ENCODE measurements at places on chromosomes 13 and 19. TPM values are rescaled to one million over a fixed set of nuclear protein-coding genes. Genes with fewer than 3 reads are reported as not detected.

Gene RDH8
- not detected for total RNA-seq

Gene SEMA6B
- total RNA-seq, result not detected

Gene ZNF69
- 0.40 TPM for total RNA-seq

Gene INSR
- 1.9 TPM for total RNA-seq

Gene CALR3
- not detected for total RNA-seq

Gene ZNF480
- total RNA-seq, result 4.2 TPM

Gene ATXN8OS
- total RNA-seq, result not detected

Gene PDX1
- total RNA-seq, result not detected

DNA sequence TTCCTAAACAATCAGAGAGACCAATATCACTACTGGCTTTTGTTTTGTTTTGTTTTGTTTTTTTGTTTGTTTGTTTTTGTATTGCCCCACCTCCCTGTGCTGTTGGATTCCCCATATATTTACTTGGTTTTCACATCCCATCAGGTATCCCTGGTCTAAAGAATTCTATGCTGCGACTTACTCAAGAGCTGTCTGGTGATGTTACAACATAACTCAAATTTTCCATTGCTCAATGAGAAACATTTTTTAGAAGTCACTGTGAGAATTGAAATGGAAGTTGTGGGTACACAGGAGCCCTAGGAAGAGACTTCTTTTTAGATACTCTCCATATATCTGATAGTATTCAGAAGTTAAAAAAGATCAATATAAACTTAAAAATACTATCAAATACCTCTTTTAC lies 181.4 kb downstream of the KLF5 start:
- peaks cover 1% of the 10 kb centered on the region for H3K27me3 ChIP-seq
- DNase-seq, result no peak
- no peaks in the 10 kb centered on the region for H3K36me3 ChIP-seq
- H3K4me3 ChIP-seq, result no peak overlapping the region
- H3K27ac ChIP-seq, result no peak overlapping the region
- no peaks in the 10 kb centered on the region for H3K4me1 ChIP-seq

GRCh38 chr13:42474954-42475353 lies 99.0 kb upstream of the TNFSF11 start:
- H3K27ac ChIP-seq, result peak overlapping the region; percentile 79
- DNase-seq, result no peak
- H3K4me1 ChIP-seq, result peaks cover 18% of the 10 kb centered on the region
- H3K4me3 ChIP-seq, result no peak overlapping the region
- peaks cover 24% of the 10 kb centered on the region for H3K36me3 ChIP-seq

- H3K36me3 ChIP-seq, result no peaks in the 10 kb centered on the region
- H3K27ac ChIP-seq, result no peak overlapping the region
- no peak overlapping the region for H3K4me3 ChIP-seq
- no peaks in the 10 kb centered on the region for H3K4me1 ChIP-seq
- H3K27me3 ChIP-seq, result no peaks in the 10 kb centered on the region
- no peak for DNase-seq
Observed at GRCh38 chr19:5204212-5204611, 136.4 kb downstream of the PTPRS start.

DNA sequence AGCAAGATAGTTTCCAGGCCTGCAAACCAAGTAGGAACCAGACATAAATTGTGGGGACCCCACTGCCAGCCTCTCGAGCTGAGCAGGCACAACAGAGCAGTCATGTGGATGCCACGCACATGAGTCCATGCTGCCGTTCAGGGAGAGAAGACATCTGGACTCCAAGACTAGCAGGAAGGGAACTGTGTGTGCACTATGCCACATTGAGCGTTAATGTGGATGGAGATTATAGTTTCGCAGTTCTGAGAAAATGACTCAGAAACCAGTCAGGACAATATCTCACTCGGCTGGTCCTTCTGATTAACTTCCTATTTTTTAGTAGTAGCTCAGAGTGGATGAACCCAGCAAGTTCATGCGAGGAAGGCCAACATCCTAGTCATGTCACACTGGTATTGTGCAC lies 124.9 kb downstream of the CRYL1 start:
- no peaks in the 10 kb centered on the region for H3K36me3 ChIP-seq
- no peaks in the 10 kb centered on the region for H3K27me3 ChIP-seq
- no peak overlapping the region for H3K4me3 ChIP-seq
- peaks cover 14% of the 10 kb centered on the region for H3K4me1 ChIP-seq
- H3K27ac ChIP-seq, result no peak overlapping the region

DNA sequence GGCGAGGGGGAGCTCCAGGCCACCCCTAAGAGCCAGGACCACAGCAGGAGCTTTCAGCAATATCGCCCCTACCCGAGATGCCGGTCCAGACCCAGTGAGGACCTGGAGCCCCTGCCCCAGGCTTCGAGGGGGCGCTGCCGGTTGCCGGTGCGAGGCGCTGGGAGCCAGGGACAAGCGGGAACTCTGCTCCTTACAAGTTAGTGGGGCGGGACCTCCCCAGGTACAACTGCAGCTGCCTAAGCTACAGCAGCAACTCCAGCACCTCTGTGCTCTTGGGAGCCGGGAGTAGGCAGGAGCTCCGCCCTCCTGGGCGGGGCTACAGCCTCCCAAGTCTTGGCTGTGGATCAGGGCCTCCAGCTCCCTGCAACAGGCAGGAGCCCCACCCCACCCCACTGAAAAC lies 15.2 kb upstream of the TSC22D1 start:
- H3K27me3 ChIP-seq, result peaks cover 6% of the 10 kb centered on the region
- DNase-seq, result no peak
- H3K27ac ChIP-seq, result no peak overlapping the region
- H3K4me1 ChIP-seq, result no peaks in the 10 kb centered on the region

- DNase-seq, result peak; percentile 52
- no peak overlapping the region for H3K27ac ChIP-seq
- H3K27me3 ChIP-seq, result no peaks in the 10 kb centered on the region
- peaks cover 23% of the 10 kb centered on the region for H3K4me1 ChIP-seq
Observed at GRCh38 chr13:51734786-51735185, 69.2 kb downstream of the DHRS12 start.

- no peak overlapping the region for H3K4me3 ChIP-seq
- no peaks in the 10 kb centered on the region for H3K4me1 ChIP-seq
- H3K36me3 ChIP-seq, result no peaks in the 10 kb centered on the region
- no peak overlapping the region for H3K27ac ChIP-seq
- H3K27me3 ChIP-seq, result no peaks in the 10 kb centered on the region
Observed at GRCh38 chr13:67148161-67148571, 82.0 kb downstream of the PCDH9 start.

DNA sequence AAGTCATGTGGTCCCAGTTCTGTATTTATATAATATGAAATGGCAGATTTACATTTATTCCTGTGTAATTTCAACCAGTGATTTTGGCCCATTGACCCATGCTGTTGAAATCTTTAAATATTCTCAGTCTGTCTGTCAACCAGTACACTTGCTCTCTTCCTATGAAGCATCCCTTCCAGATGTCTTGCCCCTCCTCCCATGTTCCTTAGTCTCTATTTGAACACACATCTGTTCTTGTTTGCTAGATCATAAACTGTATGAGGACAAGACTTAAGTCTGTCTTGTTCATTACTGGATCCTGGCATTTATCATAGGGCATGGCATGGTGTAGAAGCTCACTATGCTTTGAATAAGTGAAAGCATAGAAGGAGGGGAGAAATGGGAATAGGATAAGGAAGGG lies 34.9 kb downstream of the STARD13 start:
- H3K36me3 ChIP-seq, result no peaks in the 10 kb centered on the region
- H3K27me3 ChIP-seq, result no peaks in the 10 kb centered on the region
- peaks cover 2% of the 10 kb centered on the region for H3K4me1 ChIP-seq
- H3K27ac ChIP-seq, result no peak overlapping the region

DNA sequence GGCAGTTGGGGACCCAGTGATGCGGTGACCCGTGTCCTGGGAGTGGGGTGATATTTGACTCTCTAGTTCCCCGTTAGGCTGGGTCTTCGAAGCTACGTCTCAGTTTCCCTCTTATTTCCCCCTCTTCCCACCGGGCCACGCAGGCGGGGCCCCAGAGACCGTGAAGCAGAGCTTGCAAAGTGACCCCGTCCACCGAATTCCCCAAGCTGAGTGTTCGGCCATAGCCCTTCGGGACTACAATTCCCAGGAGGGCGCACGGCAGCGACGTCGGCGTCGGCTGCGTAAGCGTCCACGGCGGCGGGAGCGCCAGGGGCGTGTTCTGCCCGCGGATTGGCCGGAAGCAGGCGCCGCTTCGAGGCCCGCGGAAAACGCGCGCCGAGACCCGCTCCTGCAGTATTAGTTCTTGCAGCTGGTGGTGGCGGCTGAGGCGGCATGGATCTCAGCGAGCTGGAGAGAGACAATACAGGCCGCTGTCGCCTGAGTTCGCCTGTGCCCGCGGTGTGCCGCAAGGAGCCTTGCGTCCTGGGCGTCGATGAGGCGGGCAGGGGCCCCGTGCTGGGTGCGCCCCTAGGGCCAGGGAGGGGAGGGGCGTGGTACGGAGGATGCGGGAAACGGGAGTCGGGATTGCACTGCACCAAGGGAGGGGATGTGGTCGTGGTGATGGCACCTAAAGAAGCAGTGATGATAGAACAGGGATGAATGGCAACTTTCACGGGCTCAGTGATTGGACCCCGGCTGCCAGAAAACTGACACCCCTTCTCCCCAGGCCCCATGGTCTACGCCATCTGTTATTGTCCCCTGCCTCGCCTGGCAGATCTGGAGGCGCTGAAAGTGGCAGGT lies at the start of gene RNASEH2A:
Gene RNASEH2A, plus strand, starts transcription at position 343 of the 840 bp plus-strand sequence. Its CDS starts 90 bp downstream, at position 433.
- peaks cover 20% of the 10 kb centered on the region for H3K4me1 ChIP-seq
- H3K36me3 ChIP-seq, result peaks cover 18% of the 10 kb centered on the region
- H3K4me3 ChIP-seq, result peak within 1 kb of the TSS; percentile 96
- peak; percentile 97 for DNase-seq
- no peaks in the 10 kb centered on the region for H3K27me3 ChIP-seq

GRCh38 chr13:53781941-53782340 lies 753.3 kb downstream of the OLFM4 start:
- no peak overlapping the region for H3K4me3 ChIP-seq
- H3K36me3 ChIP-seq, result no peaks in the 10 kb centered on the region
- H3K27ac ChIP-seq, result no peak overlapping the region

GRCh38 chr13:94664889-94665288 lies 47.5 kb downstream of the SOX21 start:
- no peak overlapping the region for H3K27ac ChIP-seq
- H3K27me3 ChIP-seq, result peaks cover 16% of the 10 kb centered on the region
- no peak for DNase-seq
- H3K4me3 ChIP-seq, result no peak overlapping the region
- H3K4me1 ChIP-seq, result peaks cover 38% of the 10 kb centered on the region

DNA sequence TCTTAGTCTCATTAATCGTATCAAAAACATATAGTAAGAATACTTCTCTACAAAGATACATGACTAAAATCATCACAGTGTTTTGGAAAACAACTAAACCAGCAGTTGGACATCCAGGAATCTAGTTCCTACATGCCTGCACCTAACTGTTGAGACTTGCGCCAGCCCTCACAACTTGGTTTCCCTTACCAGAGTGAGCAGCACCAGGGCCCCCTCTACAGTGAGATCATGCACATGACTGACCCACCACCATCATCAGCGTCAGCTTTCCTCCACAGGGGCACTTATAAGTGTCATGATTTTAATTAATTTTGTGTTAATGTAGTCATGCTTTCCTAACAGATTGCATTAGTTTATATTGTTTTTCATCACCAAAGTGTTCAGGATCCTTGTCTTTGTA lies 1322.0 kb downstream of the EFNB2 start:
- no peak for DNase-seq
- H3K27ac ChIP-seq, result no peak overlapping the region
- no peaks in the 10 kb centered on the region for H3K36me3 ChIP-seq
- H3K4me1 ChIP-seq, result no peaks in the 10 kb centered on the region
- H3K4me3 ChIP-seq, result no peak overlapping the region

DNA sequence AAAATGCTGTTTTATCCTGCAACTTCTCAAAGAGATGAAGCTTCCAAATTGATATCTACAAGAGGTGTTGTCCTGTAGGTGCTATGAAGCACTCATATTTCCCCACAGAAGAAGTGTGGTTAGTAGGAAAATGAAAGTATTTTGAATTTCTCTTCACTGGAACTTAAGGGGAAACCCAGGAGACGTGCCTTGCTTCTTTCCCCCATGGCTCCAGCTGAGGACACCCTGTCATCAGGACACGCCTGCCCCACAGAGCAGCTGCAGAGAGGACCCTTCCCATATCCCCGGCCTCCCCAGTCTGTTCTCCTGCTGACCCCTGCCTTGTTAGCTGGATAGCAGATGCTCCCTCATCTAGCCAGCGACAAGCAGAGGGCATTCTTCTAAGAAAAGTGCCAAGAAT lies 371.3 kb downstream of the COG6 start:
- peak; percentile 82 for DNase-seq
- peaks cover 10% of the 10 kb centered on the region for H3K27me3 ChIP-seq
- H3K4me3 ChIP-seq, result peak overlapping the region; percentile 79

DNA sequence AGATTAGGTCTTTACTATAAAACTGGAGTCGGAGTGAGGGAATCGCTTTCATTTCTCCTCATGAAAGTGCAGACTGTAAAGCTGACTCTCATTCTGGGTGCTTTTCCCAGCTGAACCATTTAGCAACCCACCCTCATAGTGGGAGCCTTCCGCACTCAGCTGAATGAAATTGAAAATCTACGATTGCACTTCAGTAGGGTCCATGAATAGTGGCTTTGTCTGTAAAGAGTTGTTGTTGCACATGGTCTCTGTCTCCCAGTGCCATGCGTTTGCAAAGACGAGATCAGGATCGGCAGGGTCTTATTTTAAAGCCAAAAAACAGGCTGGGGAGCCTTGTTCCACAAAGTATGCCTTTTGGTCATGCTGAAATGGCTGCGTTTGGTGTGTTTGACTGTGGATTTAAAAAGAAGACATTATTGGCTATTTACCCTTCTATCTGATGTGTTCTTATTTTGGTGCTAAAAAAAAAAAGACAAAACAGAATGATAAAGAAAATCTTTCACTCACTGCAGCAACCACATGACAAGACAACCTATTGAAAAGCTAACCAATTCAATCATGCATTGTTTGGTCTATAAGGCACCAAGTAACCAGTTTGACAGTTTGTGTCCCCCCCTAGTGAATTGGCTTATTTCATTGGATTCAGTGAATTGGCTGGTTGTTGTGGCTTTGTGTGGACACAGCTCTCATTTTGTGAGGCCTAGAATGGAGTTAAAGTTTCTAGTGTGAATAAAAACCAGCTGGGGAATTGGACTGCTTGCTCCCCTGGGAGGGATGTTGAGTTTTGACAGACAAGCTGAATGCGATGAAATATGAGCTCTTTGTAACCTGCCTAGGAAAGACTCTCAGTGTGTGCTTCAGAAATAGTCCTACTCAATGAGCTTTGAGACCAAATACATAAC lies 65.6 kb downstream of the ARHGAP35 start:
- no peak overlapping the region for H3K27ac ChIP-seq
- H3K36me3 ChIP-seq, result peaks cover 21% of the 10 kb centered on the region
- no peak for DNase-seq
- no peak overlapping the region for H3K4me3 ChIP-seq
- H3K27me3 ChIP-seq, result no peaks in the 10 kb centered on the region

GRCh38 chr19:1847684-1848398 lies 442 bp downstream of the REXO1 start:
- H3K36me3 ChIP-seq, result peaks cover 15% of the 10 kb centered on the region
- no peaks in the 10 kb centered on the region for H3K27me3 ChIP-seq
- peak; percentile 80 for DNase-seq
- peak overlapping the region; percentile 89 for H3K27ac ChIP-seq

GRCh38 chr13:102460806-102461205 lies 59.0 kb upstream of the FGF14 start:
- DNase-seq, result no peak
- H3K4me3 ChIP-seq, result no peak overlapping the region
- peaks cover 8% of the 10 kb centered on the region for H3K27me3 ChIP-seq
- no peaks in the 10 kb centered on the region for H3K36me3 ChIP-seq
- H3K4me1 ChIP-seq, result peaks cover 5% of the 10 kb centered on the region
- no peak overlapping the region for H3K27ac ChIP-seq

- no peak overlapping the region for H3K4me3 ChIP-seq
- no peaks in the 10 kb centered on the region for H3K4me1 ChIP-seq
Observed at GRCh38 chr19:5170329-5170745, 170.3 kb downstream of the PTPRS start.
